ENCODE measurements at places on chromosomes 11 and 22.

- no peak for DNase-seq
Measured at GRCh38 chr22:48819961-48820360, 1007.7 kb downstream of the BRD1 start.

- no peak for DNase-seq
Measured at GRCh38 chr11:35555488-35555887, 30.1 kb upstream of the PAMR1 start.

- DNase-seq = no peak
Measured at GRCh38 chr11:70478166-70478890, 80.0 kb downstream of the CTTN start.

GRCh38 chr11:129704831-129705230, 110.8 kb upstream of the TMEM45B start:
- DNase-seq = no peak

- DNase-seq = no peak
Measured at GRCh38 chr11:32006799-32007388, 84.0 kb upstream of the RCN1 start.

- no peak for DNase-seq
Measured at GRCh38 chr11:114171257-114172054, 111.9 kb downstream of the ZBTB16 start.

DNA sequence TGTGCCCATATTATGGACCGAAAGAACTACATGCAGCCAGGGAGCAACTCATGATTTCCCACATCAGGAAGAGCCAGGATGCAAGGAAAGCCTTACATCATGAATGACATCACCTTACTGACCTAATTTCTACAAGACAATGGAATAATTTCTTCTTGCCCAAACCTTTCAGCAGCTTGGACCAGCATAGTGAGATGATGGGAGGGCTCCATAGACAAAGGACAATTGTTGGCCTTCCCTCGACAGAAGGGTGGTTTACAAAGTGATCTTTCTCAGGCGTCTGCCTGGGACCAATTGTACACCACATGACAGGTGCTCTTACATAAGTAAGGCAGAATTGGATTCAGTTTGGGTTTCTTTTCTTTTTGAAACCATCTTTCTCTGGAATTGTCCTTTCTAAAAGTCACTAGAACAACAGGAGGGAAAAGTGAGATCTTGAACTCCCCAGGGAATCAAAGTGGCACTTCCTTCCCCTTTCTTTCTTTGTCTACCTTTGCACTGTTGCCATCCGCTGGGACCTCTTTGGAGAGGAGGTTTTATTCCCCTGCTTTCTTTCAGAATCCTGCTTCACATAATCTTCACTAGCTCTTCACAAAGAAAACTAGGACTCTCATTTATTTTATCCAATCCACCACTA, 51.7 kb upstream of the PAK1 start:
- no peak for DNase-seq

DNA sequence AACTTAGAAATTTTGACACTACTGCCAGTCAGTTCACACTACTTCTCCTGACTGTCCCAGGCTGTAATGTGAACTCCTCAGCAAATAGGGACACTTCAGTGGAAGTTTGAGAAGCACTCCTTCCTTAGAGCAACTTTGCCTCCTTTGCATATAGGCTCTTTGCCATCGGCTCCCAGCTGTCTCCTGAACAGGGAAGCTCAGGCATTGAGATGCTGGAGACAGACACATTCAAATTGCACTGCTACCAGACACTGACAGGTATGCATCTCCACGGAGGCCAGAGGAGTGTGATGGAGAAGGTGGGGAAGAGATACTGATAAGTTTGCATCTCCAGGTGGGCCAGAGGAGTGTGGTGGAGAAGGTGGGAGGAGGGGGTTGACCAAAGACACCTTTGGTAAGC, 1.4 kb downstream of the TRAPPC4 start:
- DNase-seq = no peak

- DNase-seq = no peak
Measured at GRCh38 chr11:59079086-59079485, 7.0 kb upstream of the GLYATL1B start.

DNA sequence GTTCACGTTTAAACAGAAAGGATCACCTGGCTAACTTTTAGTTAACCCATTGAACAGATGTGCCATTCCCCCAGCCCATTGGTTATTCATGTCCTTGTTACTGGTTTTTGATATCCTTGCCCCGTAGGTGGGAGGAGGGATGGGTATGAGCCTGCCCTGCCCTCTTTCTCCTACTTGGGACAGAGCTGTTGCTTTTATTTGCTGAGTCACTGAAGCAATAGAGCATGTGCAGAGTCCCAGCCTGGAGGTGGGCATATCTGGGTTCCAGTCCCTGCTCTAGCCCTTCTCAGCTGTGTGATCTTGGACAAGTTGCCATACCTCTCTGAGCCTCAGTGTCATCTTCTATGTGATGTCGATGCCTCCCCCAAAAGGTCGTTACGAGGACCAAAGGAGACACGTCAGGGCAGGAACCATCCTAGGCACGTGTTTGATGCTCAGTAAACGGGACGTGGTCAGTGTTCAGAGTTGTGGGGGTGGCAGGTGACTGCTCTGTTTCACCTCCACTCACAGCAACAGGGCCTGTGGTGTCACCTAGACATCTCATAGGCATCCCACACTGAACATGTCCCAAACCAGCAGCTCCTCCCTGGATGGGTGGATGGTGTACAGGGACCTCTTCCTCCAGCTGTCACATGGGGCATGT, 61.0 kb downstream of the BMAL1 start:
- no peak for DNase-seq

DNA sequence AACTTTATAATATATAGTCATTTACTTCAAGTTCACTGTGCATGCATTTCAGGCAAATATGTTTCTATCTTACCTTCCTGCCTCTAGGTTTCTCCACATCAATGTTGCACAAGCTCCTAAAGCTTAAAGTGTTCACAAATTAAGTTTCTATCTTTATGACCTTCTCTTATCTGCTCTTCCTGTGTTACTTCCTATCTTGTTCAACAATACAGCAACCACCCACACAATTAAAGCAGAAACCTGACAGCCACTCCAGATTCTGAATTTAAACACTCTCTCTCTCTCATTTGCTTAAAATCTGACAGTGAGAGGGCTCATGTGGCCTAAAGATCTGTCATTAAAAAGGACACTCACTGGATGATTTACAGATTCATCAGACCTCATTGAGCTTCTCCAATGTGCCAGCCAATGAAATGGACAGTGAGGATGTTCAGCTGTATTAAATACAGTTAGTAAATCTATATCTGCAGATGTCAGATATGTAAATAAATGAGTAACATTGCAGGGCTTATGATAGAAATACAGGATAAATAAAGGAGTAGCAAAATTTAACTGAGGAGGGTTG, 10.9 kb downstream of the PDGFD start:
- DNase-seq = no peak

DNA sequence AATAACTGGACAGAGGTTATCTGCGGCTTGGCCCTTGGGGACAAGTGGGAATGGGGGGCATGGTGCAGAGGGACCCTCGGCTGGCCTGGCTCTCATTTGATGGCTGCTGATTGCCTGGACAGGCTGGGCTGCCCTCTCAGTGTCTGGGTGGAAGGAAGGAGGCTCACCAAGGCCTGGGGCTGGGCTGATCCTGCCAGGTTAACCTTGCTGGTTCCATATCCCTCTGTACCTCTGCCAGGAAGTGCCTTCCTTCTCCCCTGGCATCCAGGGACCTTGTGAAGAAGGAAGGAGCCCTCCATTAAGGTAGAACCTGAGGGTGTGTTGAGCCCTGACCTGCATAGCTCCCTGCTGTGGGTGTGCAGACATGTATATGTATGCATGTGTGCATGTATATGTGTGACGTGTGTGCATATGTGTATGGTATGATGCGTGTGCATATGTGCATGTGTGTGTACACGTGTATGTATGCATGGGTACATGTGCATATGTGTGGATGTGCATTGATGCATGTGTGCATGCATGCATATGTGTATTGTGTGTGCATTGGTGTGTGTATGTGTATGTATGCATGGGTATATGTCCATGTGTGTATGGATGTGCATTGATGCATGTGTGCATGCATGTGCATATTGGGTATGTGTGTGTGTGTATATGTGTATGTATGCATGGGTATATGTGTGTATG, 433.9 kb downstream of the TBC1D22A start:
- no peak for DNase-seq

GRCh38 chr11:117535201-117535849, 207.7 kb downstream of the CEP164 start:
- no peak for DNase-seq

GRCh38 chr11:108218912-108219783, 3.3 kb downstream of the NPAT start:
- DNase-seq = no peak
